ENCODE measurements at places on chromosomes 5 and 9.

DNA sequence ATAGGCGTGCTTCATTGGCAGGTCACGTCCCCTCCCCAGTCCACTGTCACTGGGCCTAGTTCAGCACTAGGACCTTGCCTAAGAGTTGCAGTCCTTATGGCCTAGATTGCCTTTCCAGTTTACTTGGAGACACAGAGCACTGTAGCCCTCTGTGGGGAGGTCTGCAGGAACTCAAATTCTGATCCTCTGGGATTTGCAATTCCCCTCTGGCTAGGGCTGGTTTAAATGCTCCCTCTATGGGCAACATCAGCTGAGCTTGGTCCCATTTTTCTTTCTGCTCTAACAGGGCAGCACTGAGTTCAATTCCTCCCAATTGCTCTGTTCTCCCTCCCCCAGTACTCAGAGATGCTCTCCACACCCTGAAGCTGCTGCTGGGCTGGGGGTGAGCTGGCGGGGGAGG lies 358.2 kb downstream of the HTR1A start:
- no peak for DNase-seq

GRCh38 chr9:17294822-17295624 lies 160.2 kb downstream of the CNTLN start:
- no peak for DNase-seq

- DNase-seq, result no peak
These were observed 11.0 kb downstream of the BSPRY start for GRCh38 chr9:113360242-113360842.

- DNase-seq, result peak; percentile 42
These were observed 104.3 kb downstream of the PIK3R1 start for GRCh38 chr5:68319706-68320412.

- no peak for DNase-seq
These were observed 27.9 kb downstream of the DOCK8 start for GRCh38 chr9:242461-243080.

DNA sequence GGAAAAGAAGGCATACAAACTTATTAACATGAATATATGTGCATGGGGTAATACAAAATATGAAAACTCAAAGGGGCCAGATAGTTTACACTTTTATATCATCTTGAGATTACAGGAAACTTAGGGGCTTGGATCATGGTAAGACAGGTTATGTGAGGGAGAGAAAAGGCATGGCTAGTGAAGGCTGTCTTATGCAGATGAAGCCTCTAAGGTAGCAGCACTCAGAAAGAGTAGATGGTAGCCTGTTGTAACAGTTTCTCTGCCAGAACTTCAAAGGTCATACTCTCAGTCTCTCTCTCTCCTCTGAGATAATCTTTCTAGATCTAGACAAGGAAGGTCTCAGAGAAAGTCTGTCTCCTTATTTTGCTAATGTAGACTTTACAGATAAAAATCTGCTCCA lies 57.2 kb upstream of the FGF10 start:
- DNase-seq, result no peak

GRCh38 chr9:131416509-131416908 lies 22.6 kb downstream of the PRRC2B start:
- no peak for DNase-seq

- DNase-seq, result no peak
These were observed 62.1 kb upstream of the SPDL1 start for GRCh38 chr5:169521366-169521983.

- DNase-seq, result peak; percentile 86
These were observed 79.8 kb upstream of the PAPPA start for GRCh38 chr9:116073826-116074225.

DNA sequence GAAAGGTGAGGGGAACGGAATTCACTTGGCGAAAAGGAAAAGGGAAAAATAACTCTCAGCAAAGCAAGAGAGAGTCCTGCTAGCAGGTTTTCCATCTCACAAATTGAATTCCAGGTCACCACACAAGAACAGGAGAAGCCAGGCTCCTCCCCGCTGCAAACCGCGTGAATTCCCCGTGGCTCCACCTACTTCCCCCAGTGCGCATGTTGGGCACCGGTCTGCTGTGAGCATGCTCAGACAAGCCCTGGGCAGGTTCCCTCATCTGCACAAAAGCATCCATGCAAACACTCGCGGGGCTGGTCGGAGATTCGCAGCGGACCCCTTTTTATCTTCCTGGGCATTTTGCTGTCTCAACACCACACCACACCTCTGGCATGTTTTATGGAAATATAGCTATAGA lies 58.5 kb upstream of the S1PR3 start:
- no peak for DNase-seq

GRCh38 chr5:61076626-61077025 lies 85.6 kb downstream of the SMIM15 start:
- DNase-seq, result no peak

- no peak for DNase-seq
These were observed 345.8 kb downstream of the PDE4D start for GRCh38 chr5:59547731-59548130.

GRCh38 chr9:7996558-7996957 lies 197.0 kb upstream of the DMAC1 start:
- no peak for DNase-seq

- DNase-seq, result no peak
These were observed 243.4 kb upstream of the KCNN2 start for GRCh38 chr5:114118511-114118910.

DNA sequence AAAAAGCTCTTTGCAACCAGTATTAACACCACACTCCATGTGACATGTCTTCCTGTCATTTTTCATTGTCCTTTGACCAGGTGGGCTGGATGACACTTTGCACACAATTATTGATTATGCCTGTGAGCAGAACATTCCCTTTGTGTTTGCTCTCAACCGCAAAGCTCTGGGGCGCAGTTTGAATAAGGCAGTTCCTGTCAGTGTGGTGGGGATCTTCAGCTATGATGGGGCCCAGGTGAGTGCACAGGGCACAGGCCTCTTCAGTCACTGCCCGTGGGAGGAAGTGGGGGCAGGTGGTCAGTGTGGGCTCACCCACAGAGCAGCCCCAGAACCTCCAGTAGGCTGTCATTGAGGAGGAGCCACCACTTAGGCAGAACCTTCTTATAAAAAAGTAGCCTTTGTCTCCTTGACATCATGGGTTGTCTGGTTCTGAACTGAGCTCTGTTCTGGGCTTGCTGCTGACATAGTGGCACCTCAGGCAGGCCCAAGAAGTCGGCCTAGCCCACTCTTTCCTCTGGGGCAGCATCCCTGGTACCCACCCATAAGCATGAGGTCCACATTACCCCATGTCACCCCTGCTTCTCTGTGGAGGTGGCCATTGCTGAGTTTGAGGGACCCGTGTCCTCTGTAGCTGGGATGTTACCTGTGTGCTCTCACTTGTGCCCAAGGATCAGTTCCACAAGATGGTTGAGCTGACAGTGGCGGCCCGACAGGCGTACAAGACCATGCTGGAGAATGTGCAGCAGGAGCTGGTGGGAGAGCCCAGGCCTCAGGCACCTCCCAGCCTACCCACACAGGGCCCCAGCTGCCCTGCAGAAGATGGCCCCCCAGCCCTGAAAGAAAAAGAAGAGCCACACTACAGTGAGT lies 39.3 kb downstream of the SECISBP2 start:
- no peak for DNase-seq

DNA sequence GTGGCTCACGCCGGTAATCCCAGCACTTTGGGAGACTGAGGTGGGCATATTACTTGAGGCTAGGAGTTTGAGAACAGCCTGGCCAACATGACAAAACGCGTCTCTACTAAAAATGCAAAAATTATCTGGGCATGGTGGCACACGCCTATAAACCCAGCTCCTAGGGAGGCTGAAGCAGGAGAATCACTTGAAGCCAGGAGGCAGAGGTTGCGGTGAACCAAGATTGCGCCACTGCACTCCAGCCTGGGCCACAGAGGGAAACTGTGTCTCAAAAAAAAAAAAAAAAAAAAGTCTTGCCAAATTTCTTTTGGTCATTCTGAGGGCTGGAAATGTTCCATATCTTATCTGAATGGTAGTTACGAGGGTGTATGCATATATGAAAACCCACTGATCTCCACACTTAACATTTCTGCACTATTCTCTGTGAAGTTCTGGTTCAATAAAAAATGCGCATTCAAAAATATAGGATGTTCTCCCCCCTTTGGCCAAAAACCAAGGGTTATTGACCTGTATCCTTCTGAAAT lies 13.5 kb upstream of the NIPAL4 start:
- no peak for DNase-seq

DNA sequence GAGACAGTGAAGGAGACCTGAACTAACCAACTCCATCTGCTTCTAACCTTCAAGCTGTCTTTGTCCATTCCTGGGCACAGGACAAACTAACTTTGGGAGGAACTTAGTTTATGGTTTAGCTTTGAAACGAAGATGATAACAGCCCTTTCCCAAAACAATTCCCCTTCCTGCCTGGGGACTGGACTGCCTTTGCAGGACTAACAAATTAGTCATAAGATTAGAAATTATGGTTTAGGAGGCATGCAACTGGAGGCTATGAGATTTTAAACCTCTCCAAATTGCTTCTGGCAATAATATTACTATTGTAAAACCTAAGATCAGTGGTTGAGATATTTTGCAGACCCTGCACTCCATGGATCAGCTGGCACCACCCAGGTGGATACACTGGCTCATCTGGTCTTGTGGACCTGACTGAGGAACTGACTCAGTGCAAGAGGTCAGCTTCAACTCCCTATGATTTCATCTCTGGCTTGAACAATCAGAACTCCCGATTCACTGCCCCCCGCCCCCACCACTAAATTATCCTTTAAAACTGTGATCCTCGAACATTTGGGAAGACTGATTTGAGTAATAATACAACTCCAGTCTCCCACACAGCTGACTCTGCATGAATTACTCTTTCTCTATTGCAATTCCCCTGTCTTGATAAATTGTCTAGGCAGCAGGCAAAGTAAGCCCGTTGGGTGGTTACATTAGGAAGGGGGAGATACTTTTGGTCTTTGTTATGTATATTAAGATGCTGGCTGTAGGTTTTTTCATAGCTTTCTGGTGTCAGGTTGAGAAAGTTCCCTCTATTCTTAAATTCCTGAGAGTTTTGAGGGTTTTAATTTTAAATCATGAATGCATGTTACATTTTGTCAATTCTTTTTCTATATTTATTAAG lies 213.3 kb downstream of the TSSK1B start:
- peak; percentile 9 for DNase-seq

DNA sequence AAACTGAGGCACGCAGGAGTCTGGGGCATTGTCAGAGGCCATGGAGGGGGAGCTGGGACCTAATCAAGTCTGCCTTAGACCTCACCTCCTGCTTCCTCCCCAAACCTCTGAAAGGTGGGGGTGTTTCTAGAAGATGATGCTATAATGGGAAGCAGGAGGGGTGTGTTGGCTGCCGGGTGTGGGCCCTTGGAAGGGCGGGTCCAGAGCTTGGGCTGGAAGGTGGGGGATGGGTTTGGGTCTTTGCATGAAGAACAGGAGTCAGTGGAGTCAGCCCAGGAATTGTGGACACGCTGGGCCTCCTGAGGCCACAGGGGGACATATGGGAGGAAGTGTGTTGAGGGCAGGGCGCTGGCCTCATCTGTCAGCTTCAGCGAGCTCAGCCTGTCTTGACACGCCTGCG lies 101.0 kb upstream of the FCN2 start:
- no peak for DNase-seq

DNA sequence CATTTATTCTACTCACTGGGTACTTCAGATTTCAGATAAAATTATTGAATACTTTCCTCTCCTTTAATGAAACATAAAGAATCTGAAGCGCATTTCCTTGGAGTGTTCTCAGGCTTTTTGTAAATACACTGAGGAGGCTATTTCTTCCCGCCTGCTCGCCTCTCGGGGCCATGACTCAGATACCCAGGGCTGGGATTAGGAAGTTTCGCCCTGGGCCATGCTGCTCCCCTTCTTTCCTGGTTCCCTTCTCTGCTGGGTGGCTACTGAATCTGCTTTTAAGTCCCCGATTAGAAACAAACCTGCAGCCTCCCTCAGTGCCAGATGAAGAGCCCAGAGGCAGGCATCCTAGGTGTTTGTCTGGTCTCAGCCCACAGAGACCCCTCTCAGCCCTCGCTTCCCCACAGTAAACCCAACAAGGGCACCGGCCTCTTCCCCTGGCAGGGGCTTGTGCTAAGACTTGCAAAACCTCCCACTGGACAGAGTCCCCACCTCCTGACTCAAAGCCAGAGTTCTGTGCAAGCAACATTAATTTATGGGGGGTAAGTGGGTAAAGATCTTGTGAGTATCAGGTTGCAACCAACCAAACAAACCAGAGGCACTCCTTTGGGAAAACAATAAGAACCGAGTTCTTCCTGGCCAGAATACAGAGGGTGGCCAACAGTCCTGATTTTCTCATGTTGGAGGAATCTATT lies 30.7 kb upstream of the IRX1 start:
- no peak for DNase-seq

- DNase-seq, result no peak
These were observed 53.8 kb upstream of the RAD23B start for GRCh38 chr9:107229241-107229741.

GRCh38 chr5:177966009-177966838 lies 29.8 kb downstream of the PROP1 start:
- DNase-seq, result no peak

DNA sequence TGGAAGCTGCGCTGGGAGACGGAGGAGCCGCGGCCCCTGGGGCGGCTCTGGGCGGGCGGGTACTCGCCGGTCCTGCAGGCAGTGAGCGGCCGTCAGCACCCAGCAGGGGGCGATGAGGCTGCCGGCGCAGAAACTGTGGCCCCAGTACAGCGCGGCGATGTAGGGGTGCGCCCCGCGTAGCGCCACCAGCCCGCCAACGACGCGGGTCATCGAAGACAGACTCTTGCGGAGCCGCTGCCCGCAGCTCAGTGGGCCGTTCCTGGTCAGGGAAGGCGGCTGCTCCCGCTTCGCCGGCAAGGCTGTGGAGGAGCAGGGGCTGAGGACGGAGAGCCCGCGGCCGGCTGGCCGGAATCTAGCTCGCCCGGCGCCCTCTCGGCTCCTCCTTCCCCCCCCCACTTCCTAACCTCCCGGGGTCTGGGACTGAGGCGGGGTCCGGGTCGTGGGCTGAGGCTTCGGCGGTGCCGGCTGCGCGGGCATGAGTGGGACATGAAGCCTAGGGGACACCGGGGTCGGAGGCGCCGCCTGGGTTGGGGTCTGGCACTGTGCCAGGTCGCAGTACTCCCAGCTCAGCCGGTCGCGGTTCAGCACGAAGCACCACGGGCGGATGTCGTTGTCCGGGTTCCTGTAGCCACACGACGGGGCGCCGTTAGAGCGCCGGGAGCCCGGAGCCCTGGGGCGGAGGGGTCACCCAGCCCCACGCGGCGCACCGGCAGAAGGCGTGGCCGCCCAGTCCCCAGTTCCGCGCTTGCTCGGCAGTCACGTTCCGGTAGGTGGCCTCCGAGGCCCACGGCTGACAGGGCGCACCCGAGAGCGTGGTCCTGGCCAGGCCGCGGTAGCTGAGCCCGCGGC lies 3.6 kb upstream of the PFN3 start:
- DNase-seq, result peak; percentile 82

DNA sequence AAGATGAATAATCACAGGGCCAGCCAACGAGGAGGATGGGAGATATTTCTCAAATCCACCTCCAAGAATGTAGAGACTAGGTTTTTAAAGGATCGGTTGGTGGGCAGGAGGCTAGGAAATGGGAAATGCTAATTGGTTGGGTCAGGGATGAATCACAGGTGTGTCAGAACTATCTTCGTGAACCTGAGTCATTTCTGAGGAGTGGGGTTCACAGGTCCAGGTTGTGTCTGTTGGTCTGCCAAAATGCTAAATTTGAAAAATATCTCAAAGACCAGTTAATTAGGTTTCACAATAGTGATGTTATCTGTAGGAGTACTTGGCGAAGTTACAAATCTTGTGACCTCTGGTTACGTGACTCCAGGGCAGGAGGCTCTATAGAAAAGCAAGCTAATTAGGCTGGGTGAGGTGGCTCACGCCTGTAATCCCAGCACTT lies 2.6 kb upstream of the PLAA start:
- peak; percentile 30 for DNase-seq

- DNase-seq, result no peak
These were observed 244.3 kb upstream of the KLF9 start for GRCh38 chr9:70658765-70659164.

GRCh38 chr5:179181988-179182387 lies 121.8 kb downstream of the ZNF354C start:
- DNase-seq, result no peak

Data from EL (cell line).